Activated CD8-positive, alpha-beta T cell treated with anti-CD3 and anti-CD28 coated beads for 36 hours (primary cell): ENCODE measurements at places on chromosomes 12 and 14. TPM values are rescaled to one million over a fixed set of nuclear protein-coding genes. Genes with fewer than 3 reads are reported as not detected.

Gene SPTB
- 0.27 TPM for total RNA-seq

Gene ESRRB
- 0.27 TPM for total RNA-seq

Gene AHNAK2
- 0.02 TPM for total RNA-seq

Gene CIROP
- total RNA-seq, result not detected

Gene TSHR
- not detected for total RNA-seq

Gene PMEL
- total RNA-seq, result 0.65 TPM

Gene DDIT3
- total RNA-seq, result 28.0 TPM

Gene RTN1
- not detected for total RNA-seq

DNA sequence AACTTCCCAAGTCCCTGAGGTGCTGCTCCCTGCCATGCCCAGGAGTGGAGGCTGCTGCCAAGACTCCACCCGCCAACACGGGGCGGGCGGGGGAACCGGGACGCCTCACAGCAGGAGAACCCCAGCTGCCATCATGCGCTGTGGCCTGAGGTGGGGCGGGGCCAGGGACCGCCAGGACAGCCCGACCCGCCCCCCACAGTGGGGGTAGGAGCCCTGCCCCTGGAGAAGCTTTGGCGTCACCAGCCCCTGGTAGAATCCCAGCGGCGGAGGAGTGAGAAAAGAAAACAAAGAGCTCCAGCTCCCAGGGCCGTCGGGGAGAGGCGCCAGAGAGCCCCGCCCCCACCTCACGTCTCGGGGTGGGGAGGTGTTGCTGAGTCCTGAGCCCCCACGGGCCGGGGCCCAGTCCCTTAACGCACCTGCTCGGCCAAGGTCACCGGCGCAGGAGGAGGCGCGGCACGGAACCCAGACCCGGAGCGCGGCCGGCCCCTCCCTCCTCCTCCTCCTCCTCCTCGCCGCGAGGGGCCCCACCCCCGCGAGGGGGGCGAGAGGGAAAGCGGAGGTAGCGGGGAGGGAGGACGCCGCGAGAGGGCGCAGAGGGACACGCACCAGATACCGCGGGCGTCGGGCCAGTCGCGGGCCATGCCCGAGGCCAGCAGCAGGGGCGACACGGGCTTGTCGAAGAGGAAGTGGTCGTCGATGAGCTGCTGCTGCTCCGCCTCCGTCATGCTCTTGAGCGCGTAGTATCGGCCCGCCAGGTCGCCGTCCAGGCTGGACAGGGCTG lies 1.8 kb downstream of the CKB start:
- no peaks in the 10 kb centered on the region for H3K36me3 ChIP-seq
- peaks cover 10% of the 10 kb centered on the region for H3K4me1 ChIP-seq
- peaks cover 12% of the 10 kb centered on the region for H3K27me3 ChIP-seq
- H3K27ac ChIP-seq, result no peak overlapping the region
- DNase-seq, result peak; percentile 76

- no peak for DNase-seq
- no peaks in the 10 kb centered on the region for H3K36me3 ChIP-seq
- no peak overlapping the region for H3K27ac ChIP-seq
- H3K4me3 ChIP-seq, result no peak overlapping the region
Observed at GRCh38 chr14:22416193-22416592, 172.8 kb downstream of the DAD1 start.

DNA sequence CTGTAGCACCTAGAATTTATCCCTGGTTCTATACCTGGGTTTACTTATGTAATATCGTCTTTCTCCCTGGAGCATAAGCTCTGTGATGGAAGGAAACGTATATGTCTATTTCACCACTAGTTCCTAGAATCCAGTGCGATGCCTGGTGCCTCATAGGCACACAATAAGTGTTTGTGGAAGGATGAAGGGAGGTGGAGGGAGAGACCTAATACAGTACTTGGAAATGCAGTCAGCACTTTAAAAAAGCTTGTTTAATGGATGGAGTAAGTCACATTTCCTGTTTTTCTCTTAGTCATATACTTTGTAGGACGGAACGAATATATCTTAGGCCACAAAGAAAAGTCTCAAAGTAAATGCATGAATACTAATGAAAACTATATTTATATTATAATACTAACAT lies 186.5 kb upstream of the HMGA2 start:
- H3K27ac ChIP-seq, result no peak overlapping the region
- peaks cover 6% of the 10 kb centered on the region for H3K27me3 ChIP-seq
- H3K4me1 ChIP-seq, result no peaks in the 10 kb centered on the region

GRCh38 chr14:60632257-60632656 lies 17.0 kb downstream of the SIX1 start:
- peaks cover 36% of the 10 kb centered on the region for H3K27me3 ChIP-seq
- H3K4me1 ChIP-seq, result peaks cover 10% of the 10 kb centered on the region
- H3K27ac ChIP-seq, result no peak overlapping the region
- H3K4me3 ChIP-seq, result no peak overlapping the region
- H3K36me3 ChIP-seq, result no peaks in the 10 kb centered on the region

- no peaks in the 10 kb centered on the region for H3K4me1 ChIP-seq
- no peak for DNase-seq
- no peaks in the 10 kb centered on the region for H3K36me3 ChIP-seq
- H3K4me3 ChIP-seq, result no peak overlapping the region
- no peaks in the 10 kb centered on the region for H3K27me3 ChIP-seq
- H3K27ac ChIP-seq, result no peak overlapping the region
Observed at GRCh38 chr12:79250960-79251755, 386.6 kb downstream of the SYT1 start.

DNA sequence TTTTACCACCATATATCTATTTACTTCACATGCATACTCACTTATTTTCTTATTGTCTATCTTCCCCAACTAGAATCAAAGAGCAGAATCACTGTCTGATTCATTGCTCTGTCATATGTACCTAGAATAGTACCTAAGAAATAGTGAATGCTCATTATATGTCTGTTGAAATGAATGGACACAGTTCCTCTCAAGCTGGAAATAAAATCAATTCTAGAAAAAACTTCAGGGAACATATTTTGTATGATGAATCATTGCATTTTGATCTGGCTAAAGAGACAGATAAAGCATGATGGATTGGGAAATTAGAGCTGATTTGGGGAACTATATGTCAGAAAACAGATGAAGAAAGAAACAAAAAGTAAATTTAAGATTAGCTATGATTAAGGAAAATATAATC lies 623.3 kb downstream of the C12orf50 start:
- H3K4me1 ChIP-seq, result no peaks in the 10 kb centered on the region
- DNase-seq, result no peak
- no peak overlapping the region for H3K27ac ChIP-seq
- H3K36me3 ChIP-seq, result no peaks in the 10 kb centered on the region
- H3K27me3 ChIP-seq, result no peaks in the 10 kb centered on the region

DNA sequence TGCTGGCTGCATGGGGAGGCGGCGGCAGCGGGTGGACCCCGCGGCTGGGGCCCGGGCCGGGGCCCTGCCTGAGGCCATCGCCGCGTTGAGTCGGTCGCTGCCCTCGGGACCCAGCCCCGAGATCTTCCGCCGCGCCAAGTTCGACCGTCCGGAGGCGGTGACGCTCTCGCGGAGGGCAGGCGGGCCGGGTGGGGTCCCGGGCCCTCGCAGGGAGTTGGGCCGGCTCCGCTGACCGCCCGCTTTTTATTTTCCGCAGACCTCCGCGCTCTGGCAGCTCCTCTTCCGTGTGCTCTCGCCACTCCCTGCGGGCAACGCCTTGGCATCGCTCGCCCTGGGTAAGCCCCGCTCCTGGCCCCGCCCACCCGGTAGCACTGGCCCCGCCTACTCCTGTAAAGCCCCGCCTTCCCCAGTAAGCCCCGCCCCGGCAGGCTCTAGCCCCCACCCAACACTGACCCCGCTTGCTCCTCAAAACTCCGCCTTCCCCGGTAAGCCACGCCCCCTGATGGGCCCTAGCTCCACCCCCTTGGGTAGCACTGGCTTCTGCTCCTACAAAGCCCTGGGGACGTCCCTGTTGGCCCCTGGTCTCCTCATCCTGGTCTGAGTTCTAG lies 424 bp downstream of the TEDC1 start:
- H3K27me3 ChIP-seq, result no peaks in the 10 kb centered on the region
- no peaks in the 10 kb centered on the region for H3K36me3 ChIP-seq
- peaks cover 20% of the 10 kb centered on the region for H3K4me1 ChIP-seq
- peak overlapping the region; percentile 90 for H3K27ac ChIP-seq
- peak; percentile 94 for DNase-seq

GRCh38 chr12:69660164-69660863 lies 38.8 kb downstream of the BEST3 start:
- no peak overlapping the region for H3K4me3 ChIP-seq
- peaks cover 18% of the 10 kb centered on the region for H3K27me3 ChIP-seq
- no peaks in the 10 kb centered on the region for H3K4me1 ChIP-seq
- no peaks in the 10 kb centered on the region for H3K36me3 ChIP-seq
- no peak for DNase-seq

- no peak overlapping the region for H3K27ac ChIP-seq
- no peaks in the 10 kb centered on the region for H3K36me3 ChIP-seq
- DNase-seq, result peak; percentile 34
- H3K4me1 ChIP-seq, result peaks cover 37% of the 10 kb centered on the region
Observed at GRCh38 chr12:108337235-108338223, 1.6 kb downstream of the CMKLR1 start.

DNA sequence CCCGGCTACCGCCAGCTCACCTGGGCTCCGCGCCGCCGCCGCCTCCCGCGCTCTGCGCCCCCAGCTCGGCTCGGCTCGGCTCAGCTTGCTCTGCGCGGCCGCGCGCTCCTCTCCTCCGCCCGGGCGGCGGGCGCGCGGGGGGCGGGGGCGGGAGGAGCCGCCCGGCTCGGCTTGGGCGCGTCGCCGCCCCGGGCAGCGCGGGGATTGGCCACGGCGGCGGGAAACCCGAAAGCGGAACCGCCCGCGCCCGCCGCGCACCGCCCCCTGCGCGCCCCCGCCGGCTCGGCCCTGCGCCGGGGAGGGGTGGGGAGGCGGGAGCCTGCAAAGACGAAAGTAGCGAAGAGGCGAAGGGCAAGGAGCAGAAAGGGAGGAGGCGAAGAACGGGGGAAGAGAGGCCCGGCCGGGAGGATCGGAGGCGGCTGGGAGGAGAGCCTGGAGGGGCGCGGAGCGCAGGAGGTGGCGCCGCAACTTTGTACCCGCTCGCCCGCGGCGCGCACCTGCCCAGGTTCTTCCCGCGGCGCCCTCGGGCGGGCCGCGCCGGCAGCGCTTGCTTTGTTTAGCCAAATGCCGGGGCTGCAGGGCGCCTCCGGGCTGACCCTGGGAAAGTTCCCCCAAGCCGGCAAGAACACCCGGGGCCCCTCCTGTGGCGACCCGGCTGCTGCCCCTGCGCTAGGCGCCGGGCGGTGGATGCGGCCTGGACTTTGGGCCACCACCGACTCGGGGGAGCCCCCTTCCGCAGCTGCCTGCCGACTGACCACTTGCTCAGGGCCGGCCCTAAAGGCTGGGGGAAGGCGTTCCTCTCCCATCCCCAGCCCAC lies at the start of gene CAMKK2:
Gene CAMKK2 (minus strand): TSS at position 92 of the 817 bp plus-strand sequence. CDS start 22,183 bp downstream, outside the sequence.
- no peaks in the 10 kb centered on the region for H3K27me3 ChIP-seq
- peak; percentile 85 for DNase-seq
- peaks cover 22% of the 10 kb centered on the region for H3K4me1 ChIP-seq
- peaks cover 8% of the 10 kb centered on the region for H3K36me3 ChIP-seq
- H3K27ac ChIP-seq, result peak within 1 kb of the TSS; percentile 81
- peak within 1 kb of the TSS; percentile 91 for H3K4me3 ChIP-seq

- H3K4me3 ChIP-seq, result no peak overlapping the region
- no peaks in the 10 kb centered on the region for H3K27me3 ChIP-seq
Observed at GRCh38 chr12:3647504-3647903, 105.4 kb downstream of the CRACR2A start.

GRCh38 chr14:60242429-60242828 lies 6.6 kb upstream of the PPM1A start:
- peak; percentile 17 for DNase-seq
- no peaks in the 10 kb centered on the region for H3K36me3 ChIP-seq
- H3K4me3 ChIP-seq, result no peak overlapping the region

GRCh38 chr12:53049571-53050318 lies at the start of gene TNS2:
Gene TNS2, plus strand, starts transcription at chr12:53050065. Its CDS starts 121 bp downstream, at chr12:53050186.
- no peak for DNase-seq
- peak within 1 kb of the TSS; percentile 8 for H3K4me3 ChIP-seq
- peak within 1 kb of the TSS; percentile 8 for H3K27ac ChIP-seq
- no peaks in the 10 kb centered on the region for H3K36me3 ChIP-seq
- no peaks in the 10 kb centered on the region for H3K27me3 ChIP-seq

- no peaks in the 10 kb centered on the region for H3K4me1 ChIP-seq
- no peaks in the 10 kb centered on the region for H3K36me3 ChIP-seq
- H3K27ac ChIP-seq, result no peak overlapping the region
- DNase-seq, result no peak
Observed at GRCh38 chr12:102871014-102871413, 46.0 kb downstream of the PAH start.

- no peak for DNase-seq
- H3K36me3 ChIP-seq, result no peaks in the 10 kb centered on the region
- H3K4me3 ChIP-seq, result no peak overlapping the region
- no peak overlapping the region for H3K27ac ChIP-seq
- no peaks in the 10 kb centered on the region for H3K4me1 ChIP-seq
Observed at GRCh38 chr12:31521964-31522363, 69.0 kb downstream of the DENND5B start.

GRCh38 chr14:57979376-57980048 lies 113.6 kb upstream of the SLC35F4 start:
- H3K4me1 ChIP-seq, result no peaks in the 10 kb centered on the region
- no peaks in the 10 kb centered on the region for H3K36me3 ChIP-seq
- DNase-seq, result no peak
- H3K4me3 ChIP-seq, result no peak overlapping the region

GRCh38 chr12:108257004-108257403 lies 82.1 kb downstream of the CMKLR1 start:
- no peak overlapping the region for H3K27ac ChIP-seq
- DNase-seq, result no peak

DNA sequence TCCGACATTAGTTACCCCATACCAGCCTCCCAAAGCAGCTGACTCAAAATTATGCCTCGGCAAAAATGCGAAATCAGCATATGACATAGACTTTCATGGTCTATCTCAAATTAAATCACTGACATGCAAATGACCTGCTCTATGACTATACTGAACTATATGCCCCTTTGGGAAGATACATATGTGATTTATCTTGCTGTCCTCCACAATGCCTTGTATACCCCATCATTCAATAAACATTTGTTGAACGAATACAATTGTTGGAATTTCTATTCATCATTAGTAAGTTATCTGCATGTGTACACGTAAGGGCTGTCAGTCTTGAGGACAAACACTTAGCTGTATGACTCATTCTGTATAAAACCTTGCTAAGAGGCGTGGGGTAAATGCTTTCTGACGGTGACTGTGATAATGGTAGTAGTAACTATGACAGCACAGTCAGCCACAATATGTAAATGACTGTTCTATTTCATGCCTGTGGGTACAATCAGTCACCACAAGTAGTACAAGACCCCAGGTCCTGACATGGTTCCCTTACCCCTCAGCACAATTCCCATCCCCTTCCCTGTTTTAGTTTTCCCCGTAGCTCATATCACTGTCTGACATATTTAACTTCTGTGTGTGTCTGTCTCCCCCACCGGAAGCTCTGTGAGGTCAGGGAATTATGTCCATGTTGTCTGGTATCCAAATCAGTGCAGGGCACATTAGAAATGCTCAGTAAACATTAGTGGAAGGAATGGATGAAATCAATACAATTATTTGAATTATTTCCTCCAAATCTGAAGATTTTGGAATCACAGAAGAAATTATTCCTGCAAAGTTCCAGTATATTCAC lies 42.8 kb downstream of the STXBP6 start:
- no peaks in the 10 kb centered on the region for H3K36me3 ChIP-seq
- no peaks in the 10 kb centered on the region for H3K4me1 ChIP-seq
- no peak overlapping the region for H3K27ac ChIP-seq
- H3K4me3 ChIP-seq, result no peak overlapping the region
- DNase-seq, result no peak
- H3K27me3 ChIP-seq, result peaks cover 7% of the 10 kb centered on the region
